CD14-positive monocyte (primary cell): ENCODE measurements at places on chromosomes 7 and 10. TPM values are rescaled to one million over a fixed set of nuclear protein-coding genes. Genes with fewer than 3 reads are reported as not detected.

DNA sequence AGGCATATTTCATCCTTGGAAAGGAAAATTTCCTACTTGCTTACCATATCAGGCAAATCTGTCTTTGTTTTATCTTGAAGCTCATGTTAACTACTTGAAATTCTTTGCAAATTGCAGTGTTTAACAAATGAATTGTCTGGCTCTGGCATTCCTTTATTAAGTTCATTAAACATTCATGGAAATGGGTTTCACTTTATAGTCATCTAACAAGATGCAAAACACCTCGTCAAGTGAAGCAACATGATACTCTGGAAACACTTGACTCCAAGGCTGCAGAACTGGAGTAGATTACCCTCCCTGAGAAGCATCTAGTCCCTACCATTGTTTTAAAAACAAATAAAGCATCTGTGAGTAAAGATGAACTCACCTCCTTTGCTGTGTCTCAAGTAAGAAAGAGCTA is 1086.9 kb downstream of the NRG3 start:
- DNase-seq = no peak

The LRRC61 gene
- 1.4 and 1.6 TPM in 2 replicates for polyA plus RNA-seq

The AEBP1 gene
- not detected for polyA plus RNA-seq

GRCh38 chr7:69067397-69067796 is 530.9 kb upstream of the AUTS2 start:
- DNase-seq = no peak

GRCh38 chr7:30864101-30864500 is 47.6 kb upstream of the AQP1 start:
- DNase-seq = no peak

The MORN4 gene
- polyA plus RNA-seq = 0.08 TPM in 1 of 2 replicates, not detected in the other

- DNase-seq = no peak
Measured at GRCh38 chr10:87058171-87058570, 36.5 kb downstream of the GLUD1 start.

The ASIC3 gene
- 1.3 and 2.0 TPM in 2 replicates for polyA plus RNA-seq

DNA sequence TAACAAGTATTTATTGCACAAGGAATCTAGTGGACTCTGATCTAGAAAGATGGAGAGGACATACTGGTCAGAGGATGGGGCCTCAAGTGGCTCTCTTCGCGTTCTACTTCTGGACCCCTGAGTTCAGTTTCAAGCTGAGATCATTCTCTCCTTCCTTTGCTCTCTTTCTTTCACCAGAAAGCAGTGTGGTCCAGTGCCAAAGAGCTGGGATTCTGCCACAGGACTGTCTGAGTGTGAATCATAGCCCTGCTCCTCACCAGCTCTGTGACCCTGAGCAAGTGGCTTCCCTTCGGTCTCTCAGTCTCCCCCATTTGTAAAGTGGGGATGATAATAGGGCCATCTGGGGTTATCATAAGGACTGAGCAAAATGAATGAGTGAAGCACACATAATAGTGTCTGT is 715.2 kb downstream of the SUGCT start:
- DNase-seq = no peak

DNA sequence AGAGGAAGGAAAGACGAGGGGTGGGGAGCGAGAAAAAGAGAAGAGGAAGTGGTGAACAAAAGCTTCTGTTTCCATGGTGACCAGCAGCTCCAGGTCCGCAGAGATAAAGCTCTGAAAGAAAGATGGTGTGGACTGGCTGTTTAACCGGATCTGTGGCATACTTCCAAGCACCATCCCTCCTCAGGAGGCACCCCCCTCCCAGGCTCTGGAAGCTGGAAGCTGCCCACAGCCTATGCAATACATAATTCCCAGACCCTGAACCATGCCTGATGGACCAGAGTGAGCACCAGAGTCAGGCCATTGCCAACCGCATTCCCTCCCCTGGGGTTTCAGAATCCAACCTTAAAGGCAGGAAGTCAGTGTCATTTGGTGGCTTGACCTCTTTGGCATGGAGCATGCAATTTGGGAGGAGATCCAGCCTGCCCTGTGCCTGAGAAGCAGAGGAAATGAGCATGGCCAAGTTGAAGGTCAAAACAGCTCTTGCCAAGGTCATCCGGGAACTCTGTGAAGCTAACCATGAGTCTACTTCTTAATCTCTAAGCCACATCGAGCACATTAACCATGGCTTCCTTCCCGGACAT is 22.2 kb upstream of the CPXM2 start:
- DNase-seq = no peak

- DNase-seq = no peak
Measured at GRCh38 chr10:122121059-122121458, 132.1 kb downstream of the TACC2 start.

The SLC13A1 gene
- polyA plus RNA-seq = not detected

DNA sequence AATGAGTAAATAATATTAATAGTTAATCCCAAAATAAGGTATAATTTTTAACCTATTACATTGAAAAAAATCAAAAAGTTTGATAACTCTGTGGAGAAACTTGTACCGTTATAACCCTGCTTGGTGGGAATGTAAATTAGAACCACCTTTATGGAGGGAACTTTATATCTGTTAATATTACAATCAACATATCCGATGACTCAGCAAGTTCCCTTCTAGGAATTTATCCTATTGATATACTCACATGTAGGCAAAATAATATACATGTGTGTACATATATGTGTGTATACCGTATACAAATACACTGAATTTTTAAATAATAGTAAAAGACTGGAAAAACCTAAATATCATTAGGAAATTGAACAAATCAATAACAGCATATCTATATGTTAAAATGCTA is 54.7 kb downstream of the PANK1 start:
- no peak for DNase-seq

DNA sequence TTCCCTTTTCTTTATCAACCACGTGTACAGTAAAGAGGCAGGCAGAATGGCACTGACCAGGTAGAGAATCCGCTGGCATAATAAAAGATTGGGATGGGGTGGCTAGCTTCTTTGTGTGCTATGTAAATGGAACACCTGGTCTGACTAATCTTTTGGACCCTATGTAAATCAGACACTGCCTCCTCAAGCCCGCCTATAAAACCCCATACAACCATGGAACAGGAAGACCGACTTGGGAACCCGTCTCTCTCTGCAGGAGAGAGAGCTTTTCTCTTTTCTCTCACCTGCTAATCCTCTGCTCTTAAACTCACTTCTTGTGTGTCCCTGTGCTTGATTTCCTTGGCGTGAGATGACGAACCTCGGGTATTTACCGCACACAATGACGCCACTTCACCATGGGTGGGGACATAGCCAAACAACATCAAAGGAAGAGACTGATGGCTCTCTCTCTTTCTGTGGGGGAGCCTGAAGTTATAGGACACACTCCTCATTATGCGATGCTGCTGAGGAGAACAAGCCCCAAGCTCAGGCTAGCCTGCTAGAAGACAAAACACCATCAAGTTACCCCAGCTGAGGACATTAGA is 94.2 kb downstream of the ARL5B start:
- no peak for DNase-seq

GRCh38 chr7:139687980-139688632 is 89.7 kb downstream of the HIPK2 start:
- no peak for DNase-seq

DNA sequence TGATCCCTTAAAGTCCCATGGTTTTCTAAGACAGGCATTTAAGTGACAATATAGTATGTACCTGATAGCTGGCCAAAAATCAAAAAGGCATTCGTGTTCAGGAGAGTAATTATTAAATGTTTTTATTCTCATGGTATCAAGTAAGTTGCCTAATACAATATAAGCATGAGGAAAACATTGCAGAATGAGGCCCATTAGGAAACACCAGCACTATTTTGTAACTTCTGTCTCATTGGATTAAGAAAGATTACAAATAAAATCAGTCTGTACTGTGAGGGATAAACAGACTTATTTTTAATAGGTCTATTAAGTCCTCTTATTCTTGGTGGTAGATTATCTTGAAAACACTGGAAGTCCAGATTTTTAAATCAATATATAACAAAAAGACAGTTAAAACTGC is 110.1 kb downstream of the SNX13 start:
- DNase-seq = peak; percentile 15

The OTUD1 gene
- polyA plus RNA-seq = 24.5 TPM

DNA sequence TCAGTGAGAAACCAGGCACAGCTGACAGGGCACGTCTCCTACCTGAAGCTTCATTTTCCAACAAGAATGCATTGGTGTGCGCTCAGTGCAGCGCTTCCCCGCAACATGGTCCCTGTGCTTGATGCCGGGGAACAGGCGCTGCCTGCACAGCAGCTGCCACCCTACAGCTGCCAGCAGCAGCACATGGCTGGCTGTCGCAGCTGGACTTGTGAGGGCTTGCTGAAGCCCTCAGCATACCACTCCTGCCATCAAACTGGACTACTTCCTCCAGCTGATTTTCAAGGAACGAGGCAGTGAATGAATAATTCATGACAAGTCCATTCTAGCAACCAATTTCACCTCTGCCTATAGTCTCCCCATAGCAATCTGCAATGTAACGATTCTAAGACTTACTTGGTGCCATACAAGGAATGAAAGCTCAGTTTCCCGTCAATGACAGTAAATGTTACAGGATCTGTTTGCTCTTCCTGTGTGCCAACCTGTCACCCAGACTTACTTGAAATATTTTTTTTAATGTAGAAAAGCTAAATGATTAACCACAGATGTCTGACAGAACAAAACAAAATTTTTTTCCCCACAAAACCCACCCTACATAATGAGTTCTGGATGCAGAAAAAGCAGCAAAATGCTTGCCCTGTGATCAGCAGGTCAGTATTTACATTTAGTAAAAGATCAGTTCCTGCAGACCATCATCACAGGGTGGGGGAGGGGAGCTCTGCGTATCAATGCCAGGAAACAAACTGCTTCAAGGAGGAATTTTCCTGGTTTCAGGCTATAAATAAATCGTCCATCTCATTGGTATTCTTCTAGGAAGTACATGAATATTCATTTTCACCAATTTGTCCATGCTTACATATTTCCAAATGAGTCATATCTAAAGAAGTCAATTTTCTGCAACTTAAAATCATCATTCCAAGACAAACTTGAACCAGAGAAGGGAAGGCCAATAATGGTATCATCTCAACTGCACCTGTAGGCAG is 140.6 kb downstream of the ALOX5 start:
- no peak for DNase-seq

The PTN gene
- polyA plus RNA-seq = not detected

DNA sequence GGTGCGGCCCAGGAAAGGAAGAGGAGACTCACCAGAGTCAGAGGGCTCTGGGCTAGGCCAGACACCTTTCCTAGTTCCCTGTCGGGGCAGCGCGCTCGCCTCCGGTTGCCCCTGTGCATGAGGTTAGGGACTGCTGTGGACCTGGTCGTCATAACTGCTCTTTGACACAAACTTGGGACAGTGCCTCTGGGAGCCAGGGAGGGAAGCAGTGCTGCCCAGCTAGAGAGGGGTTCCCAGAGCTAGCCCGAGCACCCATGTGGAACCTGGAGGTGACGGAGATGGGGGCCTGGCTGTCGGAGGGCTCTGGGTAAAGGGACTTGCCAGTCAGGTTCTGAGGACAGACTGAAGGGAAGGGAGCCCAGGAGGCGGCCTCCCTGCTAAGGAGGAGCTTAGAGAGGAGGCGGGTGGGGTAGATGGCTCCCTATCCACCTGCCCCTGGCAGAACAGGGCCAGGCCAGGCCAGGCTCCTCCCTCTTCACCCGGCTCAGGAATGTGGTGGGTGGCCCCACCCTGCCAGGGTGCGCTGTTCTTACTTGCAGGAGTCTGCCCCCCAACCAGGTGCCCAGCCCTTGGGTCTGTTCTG is 29.7 kb downstream of the AGAP3 start:
- no peak for DNase-seq

- no peak for DNase-seq
Measured at GRCh38 chr7:84191842-84192241, 2.7 kb downstream of the SEMA3A start.

- peak; percentile 36 for DNase-seq
Measured at GRCh38 chr10:11341283-11341960, 270.0 kb downstream of the USP6NL start.

The FAM25C gene
- polyA plus RNA-seq = not detected

- DNase-seq = no peak
Measured at GRCh38 chr7:28755255-28755654, 202.9 kb downstream of the TRIL start.

DNA sequence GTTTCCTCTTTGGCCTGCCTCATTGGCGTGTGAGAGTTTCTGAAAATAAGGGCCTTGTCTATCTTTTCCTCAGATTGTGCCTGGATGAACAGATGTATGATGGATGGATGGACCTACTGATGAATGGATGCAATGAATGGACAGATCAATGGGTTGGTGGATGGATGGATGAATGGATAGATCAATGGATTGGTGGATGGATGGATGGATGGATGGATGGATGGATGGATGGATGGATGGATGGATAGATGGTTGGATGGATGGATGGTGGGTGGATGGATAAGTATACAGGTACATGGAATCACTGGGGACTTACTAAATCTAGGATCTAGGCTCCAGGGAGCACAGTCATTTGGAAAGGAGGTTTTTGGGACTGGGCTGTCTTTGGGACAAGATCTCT is 331.9 kb downstream of the GRID1 start:
- DNase-seq = no peak

DNA sequence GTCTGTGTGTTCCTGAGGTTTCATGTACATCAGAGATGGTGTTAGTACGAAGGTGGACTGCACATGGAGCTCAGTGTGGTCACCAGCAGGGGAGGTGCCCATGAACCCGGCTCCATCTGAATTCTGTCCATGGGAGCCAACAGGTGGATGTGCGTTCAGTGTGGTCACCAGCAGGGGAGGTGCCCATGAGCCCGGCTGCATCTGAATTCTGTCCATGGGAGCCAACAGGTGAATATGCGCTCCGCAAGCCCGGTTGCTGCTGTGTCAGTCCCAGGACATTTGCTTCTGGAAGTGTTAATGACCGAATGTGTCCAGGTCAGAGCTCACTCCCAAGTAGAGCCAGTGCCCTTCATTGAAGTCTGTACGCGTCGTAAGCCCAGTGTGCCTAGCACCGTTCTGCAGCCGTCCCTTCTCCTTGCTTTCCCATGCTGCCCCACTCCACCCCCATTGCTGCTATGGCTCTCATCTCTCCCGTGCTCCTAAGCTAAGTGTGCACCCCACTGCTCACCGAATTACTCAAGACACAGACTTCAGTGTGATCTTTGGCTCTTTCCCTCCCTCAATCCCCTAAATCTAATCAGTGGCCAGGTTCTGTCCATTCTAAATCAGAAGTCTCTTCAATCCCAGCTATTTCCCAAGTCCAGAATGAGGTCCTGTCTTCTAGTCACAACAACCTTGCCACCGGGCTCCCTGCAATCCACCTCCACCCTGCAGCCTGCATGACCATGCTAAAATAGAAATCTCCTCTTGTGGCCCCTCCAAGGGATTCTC is 352.4 kb downstream of the TCERG1L start:
- DNase-seq = no peak

DNA sequence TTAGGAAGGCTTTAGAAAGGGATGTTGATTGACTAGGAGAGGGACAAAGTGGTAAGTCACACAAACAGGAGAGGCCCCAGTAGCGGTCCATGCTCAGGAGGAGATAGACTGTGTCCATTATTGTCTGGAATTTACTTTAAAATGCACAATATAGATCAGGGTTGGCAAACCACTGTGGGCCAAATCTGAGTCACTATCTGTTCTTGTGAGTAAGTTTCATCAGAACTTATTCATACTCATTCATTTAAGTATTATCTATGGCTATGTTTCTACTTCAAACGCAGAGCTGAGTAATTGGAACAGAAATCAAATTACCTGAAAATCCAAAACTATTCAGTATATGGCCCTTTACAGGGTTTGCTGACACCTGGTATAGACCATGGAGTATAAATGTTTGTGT is 166.5 kb downstream of the COL28A1 start:
- DNase-seq = no peak

- no peak for DNase-seq
Measured at GRCh38 chr7:122887198-122887597, 938 bp upstream of the CADPS2 start.

- DNase-seq = no peak
Measured at GRCh38 chr10:31390804-31391203, 71.8 kb downstream of the ZEB1 start.
